ENCODE measurements at places on chromosomes 3 and 15.
A peak's percentile ranks its signal among the peaks of the same experiment; 100 is the strongest.

DNA sequence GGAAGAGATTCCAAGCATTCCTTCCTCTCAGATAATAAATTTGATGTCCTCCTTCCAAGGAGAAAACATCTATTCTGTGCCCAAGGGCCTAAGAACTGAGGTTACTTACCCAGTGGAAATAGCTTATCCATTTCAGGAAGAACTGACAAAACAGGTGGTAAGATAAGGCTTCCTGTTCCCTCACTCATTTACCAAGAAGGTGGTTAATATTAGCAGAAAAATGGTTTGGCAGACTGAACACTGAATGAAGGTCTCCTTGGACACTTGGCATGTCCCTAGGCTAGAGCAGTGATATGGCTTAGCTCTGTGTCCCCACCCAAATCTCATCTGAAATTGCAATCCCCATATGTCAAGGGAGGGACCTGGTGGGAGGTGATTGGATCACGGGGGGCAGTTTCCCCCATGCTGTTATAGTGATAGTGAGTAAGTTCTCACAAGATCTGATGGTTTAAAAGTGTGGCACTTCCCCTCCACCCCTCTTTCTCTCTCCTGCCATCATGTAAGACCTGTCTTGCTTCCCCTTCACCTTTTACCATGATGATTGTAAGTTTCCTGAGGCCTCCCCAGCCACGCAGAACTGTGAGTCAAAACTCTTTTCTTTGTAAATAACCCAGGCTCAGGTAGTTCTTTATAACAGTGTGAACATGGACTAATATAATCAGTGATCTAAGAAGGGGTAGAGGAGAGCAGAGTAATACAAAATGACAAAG lies 127.4 kb downstream of the ST8SIA2 start:
- no peak for DNase-seq

- DNase-seq = peak; percentile 27
These were observed 834 bp upstream of the GREM1 start for GRCh38 chr15:32716915-32717425.

- peak; percentile 59 for DNase-seq
These were observed 2.5 kb downstream of the AP4E1 start for GRCh38 chr15:50911001-50911400.

- DNase-seq = peak; percentile 30
These were observed 203.1 kb downstream of the KCNAB1 start for GRCh38 chr3:156323466-156323865.

Data from choroid plexus epithelial cell (primary cell).